Sigmoid colon (tissue), 7 donors: ENCODE measurements at places on chromosomes 2 and 18.

- H3K27me3 ChIP-seq: no peaks in the 10 kb centered on the region
- no peak overlapping the region for H3K4me3 ChIP-seq
- no peaks in the 10 kb centered on the region for H3K36me3 ChIP-seq
- H3K4me1 ChIP-seq: no peaks in the 10 kb centered on the region
These were observed 13.3 kb downstream of the NTSR2 start for GRCh38 chr2:11656671-11657101.

- H3K27me3 ChIP-seq: no peaks in the 10 kb centered on the region
- H3K4me1 ChIP-seq: peaks cover 21% of the 10 kb centered on the region
- DNase-seq: peak; percentile 76
- no peaks in the 10 kb centered on the region for H3K36me3 ChIP-seq
- no peak overlapping the region for H3K4me3 ChIP-seq
These were observed 53.8 kb downstream of the SMAD7 start for GRCh38 chr18:48896875-48897511.

- H3K27me3 ChIP-seq: no peaks in the 10 kb centered on the region
- no peaks in the 10 kb centered on the region for H3K4me1 ChIP-seq
- no peak for DNase-seq
- no peak overlapping the region for H3K27ac ChIP-seq
These were observed 24.2 kb downstream of the PRPF40A start for GRCh38 chr2:152693033-152693432.

DNA sequence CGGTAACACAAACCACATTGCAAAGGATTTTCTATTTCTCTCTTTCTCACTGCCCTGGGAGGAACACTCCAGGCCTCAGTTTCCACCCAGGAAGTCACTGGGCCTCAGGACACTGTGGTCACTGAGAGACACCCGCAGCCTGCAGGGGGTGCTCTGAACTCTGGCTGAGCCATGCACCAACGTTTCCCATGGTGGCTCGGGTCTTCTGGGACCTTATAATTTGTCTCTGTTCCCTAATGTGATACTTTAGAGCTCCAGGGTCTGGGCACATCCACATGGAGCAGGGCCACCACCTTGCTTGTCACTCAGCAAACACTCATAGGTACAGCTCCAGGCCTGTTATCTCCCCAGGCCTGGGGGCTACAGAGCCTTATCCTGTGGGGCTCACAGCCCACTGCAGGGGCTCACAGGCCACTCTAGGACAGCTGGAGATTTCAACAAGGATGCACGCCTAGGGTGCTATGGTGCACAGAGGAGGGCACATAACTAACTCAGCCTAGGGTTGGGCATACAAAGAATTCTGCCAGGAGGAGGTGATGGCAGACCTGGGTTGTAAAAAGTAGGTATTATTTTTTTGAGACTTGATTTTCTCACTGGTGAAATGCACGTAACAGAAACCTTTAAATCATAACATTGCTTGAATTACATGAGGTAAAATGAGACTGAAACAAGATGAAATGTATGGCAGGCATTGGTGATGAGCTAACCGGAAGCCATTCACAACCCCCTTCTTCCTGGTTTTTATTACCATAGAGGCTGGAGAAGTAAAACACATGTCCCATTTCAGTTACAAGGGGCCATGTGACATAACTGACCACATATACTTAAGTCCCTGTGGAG lies 3.0 kb upstream of the HS1BP3 start:
- H3K27me3 ChIP-seq: no peaks in the 10 kb centered on the region
- no peak overlapping the region for H3K27ac ChIP-seq
- no peaks in the 10 kb centered on the region for H3K36me3 ChIP-seq
